NB4 (cell line): ENCODE measurements at places on chromosomes 7 and 10.

GRCh38 chr10:132783165-132783939, 2.6 kb downstream of the NKX6-2 start:
- no peak for DNase-seq

GRCh38 chr7:27602766-27603165, 59.9 kb downstream of the HIBADH start:
- no peak for DNase-seq

- DNase-seq = no peak
These were observed 44.0 kb upstream of the CAV2 start for GRCh38 chr7:116455499-116455898.

DNA sequence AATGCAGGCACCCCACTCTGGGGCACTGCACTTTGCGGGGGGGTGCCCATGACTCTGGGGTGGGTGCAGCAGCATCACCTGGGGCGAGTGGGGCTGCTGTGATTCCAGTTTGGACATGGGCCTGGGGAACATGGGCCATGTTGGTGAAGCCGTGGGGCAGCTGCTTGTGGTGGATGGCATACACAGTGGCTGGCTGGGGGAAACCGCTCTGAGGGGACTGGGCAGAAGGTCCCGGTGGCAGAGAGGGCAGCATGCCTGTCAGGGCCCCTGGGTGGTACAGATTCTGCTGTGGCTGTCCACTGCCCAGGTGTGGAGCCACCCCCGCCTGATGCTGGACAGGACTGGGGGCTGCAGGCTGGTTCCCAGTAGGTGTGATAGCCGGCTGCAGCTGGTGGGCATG, 57.2 kb downstream of the LRRC72 start:
- no peak for DNase-seq

DNA sequence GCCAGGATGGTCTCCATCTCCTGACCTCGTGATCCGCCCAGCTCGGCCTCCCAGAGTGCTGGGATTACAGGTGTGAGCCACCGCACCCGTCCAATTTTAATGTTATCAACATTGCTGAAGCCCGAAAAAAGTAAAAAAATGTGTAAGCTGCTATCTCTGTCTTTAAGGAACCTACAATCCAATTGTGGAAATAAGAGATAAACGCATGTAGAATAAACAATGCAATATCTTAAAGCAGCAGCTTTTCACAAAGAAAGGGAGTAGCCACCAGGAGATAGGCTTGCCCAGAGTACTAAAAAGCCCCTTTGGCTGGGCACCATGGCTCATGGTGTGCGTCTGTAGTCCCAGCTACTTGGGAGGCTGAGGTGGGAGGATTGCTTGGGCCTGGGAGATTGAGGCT, 282.9 kb upstream of the LYZL1 start:
- no peak for DNase-seq

DNA sequence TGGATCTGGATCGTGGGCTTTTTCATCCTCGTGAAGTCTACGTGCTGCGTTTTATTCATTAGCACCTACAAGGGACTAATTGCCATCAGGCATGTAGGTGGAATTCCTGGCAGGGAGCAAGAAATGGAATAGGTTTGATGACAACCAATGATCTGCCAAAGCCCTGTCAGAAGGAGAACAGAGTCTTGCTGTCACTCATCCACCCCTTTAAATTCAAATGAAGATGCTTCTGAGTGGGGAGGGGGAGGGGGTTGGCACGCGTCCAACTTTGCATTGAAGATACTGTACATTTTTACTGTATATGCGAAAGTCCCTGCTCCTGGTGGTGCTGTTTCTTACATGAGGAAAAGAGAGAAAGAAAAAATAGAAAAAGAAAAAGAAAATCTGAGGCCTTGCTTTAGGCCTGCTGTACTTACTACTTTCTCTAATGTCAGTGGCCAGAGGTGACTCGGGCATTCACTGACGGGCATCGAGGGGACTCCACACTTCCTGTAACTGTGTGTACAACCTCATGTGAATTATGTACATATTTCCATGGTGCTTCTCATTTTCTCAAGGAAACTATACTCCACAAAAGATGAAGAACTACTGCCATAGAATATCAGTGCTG, 569.1 kb downstream of the INHBA start:
- DNase-seq = no peak

- DNase-seq = no peak
These were observed 2.9 kb upstream of the AKR1C8 start for GRCh38 chr10:5187867-5188266.

DNA sequence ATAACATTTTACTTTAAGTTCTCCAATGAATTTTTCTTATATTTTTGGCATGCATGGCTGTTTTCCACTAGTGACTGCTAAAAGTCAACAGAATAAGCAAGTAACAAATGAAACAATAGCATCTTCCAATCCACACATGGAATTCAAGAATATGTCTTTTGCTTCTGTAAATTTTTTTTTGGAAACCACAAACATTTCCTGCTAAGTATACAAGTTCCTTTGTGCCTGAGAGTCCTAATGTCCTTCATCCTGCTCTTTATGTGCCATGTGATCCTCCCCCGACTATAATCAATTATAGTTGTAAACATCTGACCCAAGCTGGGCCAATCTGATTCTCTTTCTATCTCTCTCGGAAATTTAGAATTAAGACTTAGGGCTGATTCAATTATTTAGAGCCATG, 61.2 kb downstream of the PPP1R3C start:
- DNase-seq = no peak

DNA sequence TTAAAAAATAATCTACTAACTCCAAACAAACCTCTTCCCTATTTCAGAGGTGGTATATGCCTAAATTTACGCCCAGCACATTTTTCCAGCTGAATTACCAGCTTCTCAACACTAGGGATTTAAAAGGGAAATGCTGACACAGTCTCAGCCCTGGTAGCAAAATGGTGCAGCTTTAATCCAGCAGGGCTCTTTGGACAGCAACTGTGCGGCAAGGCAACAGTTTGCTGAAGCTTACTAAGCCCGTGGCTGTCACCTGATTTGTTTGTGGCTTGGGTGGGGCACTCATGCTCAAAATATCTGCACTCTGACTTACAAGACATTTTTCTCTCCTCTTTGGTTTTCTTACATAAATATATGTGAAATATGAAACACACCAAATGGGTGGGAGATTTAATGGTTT, 206.7 kb downstream of the POU6F2 start:
- no peak for DNase-seq

- peak; percentile 36 for DNase-seq
These were observed 181.3 kb downstream of the SDK1 start for GRCh38 chr7:3482147-3482921.

DNA sequence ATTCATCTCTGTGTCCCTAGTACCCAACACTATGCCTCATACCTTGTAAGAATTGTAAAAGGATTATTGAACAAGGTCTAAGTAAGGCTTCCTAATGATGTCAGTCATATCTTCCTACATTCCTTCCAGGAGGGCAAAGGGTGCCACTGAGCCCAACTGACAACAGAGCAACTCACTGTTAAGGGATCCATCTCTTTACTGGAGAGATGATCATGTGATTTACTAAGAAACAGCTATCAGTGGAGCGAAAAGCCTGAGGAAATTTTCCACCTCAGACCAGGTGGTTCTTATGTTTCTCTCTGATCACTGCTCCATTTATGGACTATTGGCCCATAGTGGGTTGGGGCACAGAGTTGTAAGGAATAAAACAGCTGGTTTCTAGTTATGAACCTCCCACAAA, 38.9 kb upstream of the CNNM1 start:
- DNase-seq = no peak

DNA sequence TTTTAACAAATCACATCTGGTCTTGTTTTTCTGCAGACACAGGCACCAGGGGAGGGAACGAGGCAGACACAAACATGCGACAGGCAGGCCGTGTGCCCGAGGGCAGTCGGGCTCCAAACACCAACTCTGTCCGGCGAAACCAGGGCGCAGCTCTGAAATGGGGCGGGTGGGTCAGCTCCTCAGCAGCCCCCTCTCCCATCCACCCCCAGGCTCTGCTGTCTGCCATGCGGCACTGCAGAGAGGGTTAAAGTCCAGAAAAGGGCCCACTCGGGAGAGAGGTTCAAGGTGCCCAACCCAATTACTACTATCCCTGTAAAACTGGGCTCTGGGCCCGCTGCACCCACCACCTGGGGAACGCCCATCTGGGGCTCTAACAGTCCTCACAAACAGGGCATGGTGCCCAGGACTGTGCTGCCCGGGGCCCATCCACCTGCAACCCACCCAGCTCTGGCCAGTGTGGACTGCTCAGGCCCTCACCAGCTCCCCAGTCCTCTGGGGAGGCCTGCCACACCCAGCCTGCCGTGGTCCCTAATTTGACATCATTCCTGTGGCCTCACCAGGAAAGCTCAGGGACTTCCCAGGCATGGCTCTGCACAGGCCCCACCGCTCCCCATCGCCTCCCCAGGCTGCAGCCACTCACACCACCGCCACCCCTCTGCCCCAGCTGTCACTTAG, 18.7 kb downstream of the YKT6 start:
- no peak for DNase-seq

DNA sequence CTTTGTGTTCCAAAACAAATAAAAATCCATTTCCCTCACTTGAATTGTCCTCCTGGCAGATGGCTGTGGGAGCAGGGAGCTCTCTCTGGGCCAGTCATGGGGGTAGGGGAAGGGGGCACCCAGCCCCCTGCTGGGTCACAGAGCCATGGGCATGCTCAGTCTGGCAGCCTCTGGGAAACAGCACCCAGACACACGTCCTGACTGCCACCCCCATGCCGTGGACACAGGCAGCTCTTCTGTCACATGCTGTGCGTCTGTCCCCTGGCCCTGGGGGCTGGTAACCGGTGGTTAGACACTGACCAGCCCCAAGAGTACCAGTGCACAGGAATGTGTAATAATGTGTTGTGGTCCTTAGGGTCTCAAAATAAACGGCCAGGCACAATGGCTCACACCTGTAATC, 47.0 kb downstream of the RASGEF1A start:
- DNase-seq = no peak

DNA sequence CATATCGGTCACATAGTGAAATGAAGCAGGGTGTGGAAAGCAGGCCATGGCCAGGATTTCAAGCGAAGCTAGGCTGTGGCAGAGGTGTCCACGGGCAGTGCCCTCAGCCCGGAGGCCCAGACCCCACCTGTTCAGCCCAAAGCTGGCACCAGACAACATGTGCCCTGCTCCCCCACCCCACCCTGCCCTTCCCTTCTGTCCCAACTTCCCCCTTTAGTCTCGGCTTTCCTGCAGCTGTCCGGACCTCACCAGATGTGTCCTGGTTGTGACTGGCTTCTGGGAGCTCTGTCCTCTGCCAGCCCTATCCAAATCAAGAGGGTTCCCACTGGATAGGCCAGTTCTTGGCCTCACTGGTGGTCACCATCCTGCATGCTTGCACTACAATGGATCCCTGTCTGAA, 37.3 kb downstream of the ADAM12 start:
- no peak for DNase-seq

- DNase-seq = peak; percentile 27
These were observed 3.2 kb downstream of the SFMBT2 start for GRCh38 chr10:7407368-7408290.

- DNase-seq = no peak
These were observed 62.3 kb downstream of the DNAH11 start for GRCh38 chr7:21605008-21605585.

GRCh38 chr10:30917789-30918188, 113.9 kb downstream of the ZNF438 start:
- no peak for DNase-seq

DNA sequence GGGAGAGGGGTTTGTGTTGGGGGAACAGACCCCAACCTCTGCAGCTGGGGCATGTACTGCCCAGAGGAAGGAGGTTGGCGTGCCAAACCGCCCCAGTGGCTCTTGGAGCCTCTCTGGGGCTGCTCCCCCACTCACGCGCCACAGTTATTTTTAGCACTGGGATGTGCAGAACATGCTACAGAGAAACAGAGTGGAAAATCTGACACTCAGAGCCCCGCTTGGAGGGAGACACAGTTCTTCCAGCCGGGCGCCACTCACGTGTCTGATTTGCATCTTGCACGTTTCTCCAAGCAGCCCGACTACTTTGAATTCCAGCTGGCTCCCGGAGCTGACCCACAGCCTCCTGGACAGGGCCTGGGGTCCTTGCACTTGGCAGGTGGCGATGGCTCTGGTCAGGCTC, 182.0 kb downstream of the RPS24 start:
- peak; percentile 61 for DNase-seq

- no peak for DNase-seq
These were observed 45.0 kb upstream of the AGBL3 start for GRCh38 chr7:134941185-134941900.

GRCh38 chr10:85604136-85604725, 762.4 kb downstream of the GRID1 start:
- no peak for DNase-seq

DNA sequence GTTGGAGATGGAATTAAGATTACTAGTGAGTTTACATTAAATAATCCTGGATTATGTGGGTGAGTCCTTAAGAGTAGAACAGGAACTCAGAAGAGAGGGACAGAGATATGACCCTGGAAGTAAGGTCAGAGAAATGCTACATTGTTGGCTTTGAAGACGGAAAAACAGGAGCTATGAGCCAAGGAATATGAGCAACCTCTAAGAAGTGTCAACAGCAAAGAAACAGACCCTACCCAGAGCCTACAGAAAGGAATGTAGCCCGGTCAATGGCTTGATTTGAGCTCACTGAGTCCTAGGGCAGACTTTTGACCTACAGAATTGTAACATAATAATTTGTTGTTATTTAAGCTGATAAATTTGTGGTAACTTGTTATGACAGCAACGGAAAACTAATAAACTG, 304.9 kb downstream of the IPMK start:
- no peak for DNase-seq

- no peak for DNase-seq
These were observed 27.7 kb downstream of the CNPY1 start for GRCh38 chr7:155518633-155519032.

DNA sequence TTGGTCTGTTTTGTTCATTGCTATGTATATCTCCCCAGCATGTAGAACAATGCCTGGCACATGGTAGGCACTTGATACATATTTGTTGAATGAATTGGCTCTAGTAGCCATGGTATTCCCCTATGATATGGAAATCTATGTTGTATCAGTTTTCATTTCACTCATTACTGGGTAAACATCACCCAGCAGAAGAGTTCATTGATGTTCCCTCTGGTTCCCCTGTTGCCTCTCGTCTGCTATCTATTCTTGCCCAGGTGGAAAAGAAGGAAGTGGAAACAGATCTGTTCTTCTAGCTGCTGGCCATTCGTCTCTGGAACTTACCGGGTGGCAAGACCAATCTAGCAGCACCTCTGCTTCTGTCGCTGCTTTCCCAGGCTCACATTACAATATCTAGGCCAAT, 71.5 kb downstream of the LRRC4 start:
- DNase-seq = no peak

DNA sequence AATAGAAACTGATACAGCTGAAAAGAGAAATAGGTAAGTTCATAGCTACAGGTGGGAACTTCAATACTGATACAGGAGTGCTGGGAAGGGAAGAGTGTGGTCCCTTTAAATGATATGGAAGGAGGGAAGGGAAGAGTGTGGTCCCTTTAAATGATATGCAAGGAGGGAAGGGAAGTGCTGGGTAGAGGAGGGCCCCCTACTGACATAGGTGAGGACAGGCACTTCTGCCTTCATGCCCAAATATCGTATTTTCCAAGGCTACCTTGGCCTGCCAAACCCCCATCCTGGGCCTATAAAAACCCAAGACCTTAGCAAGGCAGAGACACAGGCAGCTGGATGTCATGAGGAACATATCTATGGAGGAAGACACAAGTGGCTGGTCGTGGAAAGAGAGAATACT, 92.3 kb downstream of the MAGI2 start:
- DNase-seq = peak; percentile 9
